ENCODE measurements at places on chromosomes 16 and 17.

- DNase-seq: no peak
Observed at GRCh38 chr17:43406676-43407645, 8.2 kb downstream of the ARL4D start.

DNA sequence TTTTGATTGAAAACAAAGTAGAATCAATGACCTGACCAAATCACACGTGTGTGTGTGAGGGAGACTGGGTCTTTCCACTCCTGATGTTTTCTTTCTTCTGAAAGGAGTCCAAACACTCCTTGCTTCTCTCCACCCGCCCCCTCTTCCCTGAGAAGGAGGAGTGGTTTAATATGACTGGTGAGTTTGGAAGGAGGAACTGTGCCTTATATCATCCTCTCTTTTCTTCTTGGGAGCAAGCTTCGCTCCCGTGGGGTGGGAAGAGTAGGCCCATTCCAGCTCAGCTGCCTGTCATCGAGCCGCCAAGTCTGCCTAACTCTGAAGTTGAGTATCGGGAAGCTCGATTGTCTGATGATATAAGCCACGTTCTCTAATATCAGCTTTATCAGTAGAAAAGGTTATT, 96.5 kb downstream of the YPEL2 start:
- no peak for DNase-seq

GRCh38 chr16:2039274-2040031, 8.2 kb downstream of the NTHL1 start:
- DNase-seq: no peak

- no peak for DNase-seq
Observed at GRCh38 chr16:71568551-71568950, 8.3 kb downstream of the TAT start.

- DNase-seq: no peak
Observed at GRCh38 chr16:47999595-47999994, 156.2 kb downstream of the ABCC12 start.

- DNase-seq: no peak
Observed at GRCh38 chr16:11094857-11095565, 150.6 kb downstream of the CLEC16A start.

DNA sequence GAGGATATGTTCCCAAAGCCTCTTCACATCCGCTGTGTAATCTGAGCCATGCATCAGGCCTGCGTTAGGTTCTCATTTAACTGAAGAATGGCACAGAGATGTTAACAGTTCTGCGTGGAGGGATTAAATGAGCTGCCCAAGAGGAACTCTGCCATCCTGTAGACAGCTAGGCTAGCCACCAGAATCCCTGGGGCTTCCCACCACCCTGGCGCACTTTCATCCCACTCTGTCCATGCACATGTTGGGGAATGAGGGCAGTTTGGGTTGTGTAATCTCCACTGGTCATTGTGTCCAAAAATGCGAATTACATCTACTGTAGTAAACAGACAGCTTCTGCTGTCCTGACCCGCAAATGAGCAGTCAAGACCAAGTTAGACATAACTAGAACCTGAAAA, 1.0 kb upstream of the GLG1 start:
- no peak for DNase-seq

GRCh38 chr16:22844416-22844815, 30.5 kb downstream of the HS3ST2 start:
- DNase-seq: no peak

GRCh38 chr16:9966569-9967157, 215.6 kb downstream of the GRIN2A start:
- no peak for DNase-seq

DNA sequence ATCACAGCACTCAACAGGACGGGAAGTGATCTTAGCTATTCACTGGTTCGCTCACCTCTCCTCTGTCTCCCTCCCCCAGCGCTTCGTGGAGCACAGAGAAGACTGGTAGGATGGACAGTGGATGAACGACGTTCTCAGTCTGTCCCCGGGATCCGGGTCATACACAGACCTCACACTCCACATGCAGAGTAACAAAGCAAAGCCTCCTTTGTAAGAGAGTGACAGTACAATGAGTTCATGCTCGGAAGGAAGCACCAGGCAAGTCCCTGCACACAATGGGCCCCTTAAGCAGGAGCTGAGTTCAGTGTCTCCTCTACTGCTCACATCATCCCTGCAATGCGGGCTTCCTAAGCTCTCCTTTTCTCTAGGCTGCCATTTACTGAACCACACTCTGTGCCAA, 356.9 kb downstream of the C16orf95 start:
- no peak for DNase-seq

DNA sequence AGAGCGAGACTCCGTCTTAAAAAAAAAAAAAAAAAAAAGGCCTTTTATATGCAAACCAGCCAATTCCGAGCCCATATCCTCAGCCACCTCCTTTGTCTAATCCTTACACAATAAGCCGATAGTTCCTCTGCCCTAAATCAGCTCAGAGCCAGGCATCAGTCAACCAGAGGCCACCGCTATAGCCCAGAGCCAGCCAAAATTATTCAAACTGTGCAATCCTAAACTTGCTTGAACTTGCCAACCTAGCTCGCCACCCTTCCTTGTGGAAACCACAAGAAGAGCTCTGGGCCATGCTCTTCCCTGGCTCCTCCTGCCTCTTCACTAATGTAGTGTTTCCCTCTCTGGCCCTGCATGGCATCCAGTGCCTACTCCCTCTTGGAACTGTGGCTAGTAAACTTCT, 17.7 kb downstream of the ITGAL start:
- no peak for DNase-seq

GRCh38 chr17:12646761-12647422, 18.8 kb upstream of the MYOCD start:
- no peak for DNase-seq

- DNase-seq: peak; percentile 54
Observed at GRCh38 chr16:66474750-66475199, 47.7 kb downstream of the BEAN1 start.

GRCh38 chr17:75346906-75347305, 57.7 kb upstream of the SLC25A19 start:
- DNase-seq: no peak

- DNase-seq: no peak
Observed at GRCh38 chr17:45293413-45294211, 23.2 kb downstream of the MAP3K14 start.

DNA sequence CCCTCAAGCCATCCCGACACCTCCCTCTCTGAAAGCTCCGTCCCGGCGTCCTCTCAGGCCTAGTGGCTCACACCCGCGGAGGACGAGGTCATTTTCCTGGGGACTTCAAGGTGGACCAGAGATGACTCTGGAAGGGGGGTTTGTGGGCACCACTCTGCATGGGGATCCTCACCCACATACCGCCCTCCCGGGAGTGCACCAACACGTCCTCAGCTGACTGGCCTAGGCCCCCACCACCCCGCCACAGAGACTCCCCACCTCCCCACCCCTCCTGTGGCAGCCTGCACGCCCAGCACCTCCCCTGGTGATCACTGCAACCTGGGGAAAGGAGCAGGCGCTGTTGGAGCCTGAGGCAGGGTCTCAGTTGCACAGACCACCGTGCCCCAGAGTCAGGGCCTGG, 2.4 kb upstream of the SOX8 start:
- DNase-seq: no peak

- no peak for DNase-seq
Observed at GRCh38 chr16:55043499-55043898, 112.8 kb downstream of the IRX5 start.

DNA sequence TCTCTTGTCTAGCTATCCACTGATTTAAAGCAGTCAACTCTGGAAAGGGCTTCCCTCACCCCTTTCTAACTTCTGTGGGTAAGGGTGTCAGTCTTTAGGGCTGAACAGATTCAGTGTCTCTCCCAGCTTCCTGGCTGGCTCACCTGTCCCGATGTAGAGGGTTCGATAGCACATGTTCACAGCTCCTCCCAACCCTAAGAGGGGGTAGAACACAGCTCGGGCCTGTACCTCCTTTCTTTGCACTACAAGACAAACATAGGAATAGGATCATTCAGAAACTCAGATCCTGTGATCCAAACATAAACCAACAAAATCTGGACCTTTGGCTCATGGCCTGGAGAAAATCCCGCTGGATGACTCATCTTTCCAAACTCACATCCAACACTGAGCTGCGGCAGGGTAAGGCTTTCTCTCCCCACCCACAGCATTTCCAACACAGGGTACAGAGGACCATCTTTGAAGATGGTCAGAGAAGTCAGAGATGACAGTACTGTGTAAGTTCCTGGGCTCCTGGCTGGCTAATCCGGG, 5.8 kb upstream of the DHRS13 start:
- DNase-seq: no peak

DNA sequence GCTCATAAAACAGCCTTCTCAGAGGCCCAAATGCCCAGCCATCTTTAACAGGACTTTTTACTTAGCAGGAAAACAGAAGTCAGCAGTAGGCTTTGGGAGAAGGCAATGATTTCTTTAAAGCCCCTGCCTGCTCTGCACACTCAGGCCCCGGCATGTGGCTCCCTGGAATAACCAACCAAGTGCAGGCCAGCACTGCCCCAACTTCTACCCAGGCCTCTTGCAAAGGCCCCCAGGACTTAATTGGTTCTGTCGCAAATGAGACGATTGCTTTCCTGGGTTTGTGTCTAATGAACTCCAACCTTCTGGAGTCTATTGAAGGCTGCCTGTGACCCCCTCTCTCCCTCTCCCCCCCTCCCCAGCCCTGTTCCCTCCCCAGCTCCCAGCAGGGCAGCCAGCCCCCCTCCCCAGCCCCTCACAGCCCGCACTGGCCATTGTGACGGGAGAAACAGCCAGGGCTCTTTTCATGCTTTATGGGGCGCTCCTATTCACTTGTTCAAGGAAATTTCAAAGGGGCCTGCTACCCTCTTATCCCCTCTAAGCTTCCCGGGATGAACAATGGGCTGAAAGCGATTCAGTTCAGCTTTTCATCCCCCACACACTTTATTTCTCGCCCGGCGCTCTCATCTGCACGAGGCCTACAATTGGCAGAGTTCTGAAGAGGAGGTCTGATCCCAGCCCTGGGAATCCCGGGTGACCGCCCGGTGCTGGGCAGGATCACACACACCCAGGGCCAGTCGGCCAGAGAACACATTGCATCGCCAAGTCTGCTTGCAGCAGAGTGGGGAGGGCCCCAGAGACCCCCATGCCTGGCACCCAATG, 15.5 kb downstream of the AXIN2 start:
- DNase-seq: no peak

DNA sequence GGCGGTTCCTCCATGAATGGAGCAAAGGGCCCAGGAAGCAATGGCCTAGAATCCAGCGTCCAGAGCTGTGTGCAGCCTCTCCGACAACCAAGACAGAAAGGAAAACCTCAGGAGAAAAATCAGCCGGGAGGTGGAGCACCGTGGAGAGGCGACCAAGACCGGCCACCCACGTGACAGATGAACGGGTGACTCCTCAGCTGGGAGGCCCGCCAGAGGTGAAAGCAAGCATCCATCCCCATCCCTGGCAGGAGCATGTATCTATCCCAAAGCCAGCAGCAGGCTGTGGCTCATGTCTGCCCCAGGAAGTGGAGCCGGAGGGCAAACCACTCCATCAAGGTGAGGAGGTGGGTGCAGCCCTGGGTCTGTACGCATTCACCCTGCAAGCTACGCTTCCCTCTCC, 52.1 kb downstream of the FOXL1 start:
- no peak for DNase-seq

- no peak for DNase-seq
Observed at GRCh38 chr17:12133183-12133582, 112.5 kb downstream of the MAP2K4 start.

DNA sequence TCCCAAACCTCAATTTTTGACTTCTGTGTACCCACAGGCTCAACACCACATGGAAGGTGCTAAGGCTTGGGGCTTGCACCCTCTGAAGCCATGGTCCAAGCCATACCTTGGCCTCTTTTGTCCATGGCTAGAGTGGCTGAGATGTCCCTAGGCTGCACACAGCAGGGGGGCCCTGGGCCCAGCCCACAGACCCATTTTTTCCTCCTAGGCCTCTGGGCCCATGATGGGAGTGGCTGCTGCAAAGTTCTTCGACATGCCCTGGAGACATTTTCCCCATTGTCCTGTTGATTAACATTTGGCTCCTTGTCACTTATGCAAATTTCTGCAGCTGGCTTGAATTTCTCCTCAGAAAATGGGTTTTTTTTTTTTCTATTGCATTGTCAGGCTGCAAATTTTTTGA, 47.0 kb downstream of the TBC1D26 start:
- no peak for DNase-seq

DNA sequence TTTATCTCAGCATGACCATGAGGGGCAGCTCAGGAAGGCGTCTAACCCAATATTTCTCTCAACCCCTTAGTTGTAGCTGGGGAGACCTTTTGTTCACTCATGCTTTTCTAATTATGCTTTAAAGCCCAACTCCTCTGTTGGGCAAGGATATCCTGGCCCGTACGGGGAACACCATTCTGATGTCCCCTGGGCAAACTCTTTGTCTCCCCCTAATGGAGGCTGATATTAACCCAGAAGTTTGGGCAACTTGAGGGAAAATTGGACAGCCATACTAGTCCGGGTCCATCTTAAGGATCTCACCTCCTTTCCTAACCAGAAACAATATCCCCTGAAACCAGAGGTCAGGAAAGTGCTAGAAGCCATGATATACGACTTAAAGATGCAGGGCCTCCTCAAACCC, 143.7 kb upstream of the COX10 start:
- DNase-seq: no peak

DNA sequence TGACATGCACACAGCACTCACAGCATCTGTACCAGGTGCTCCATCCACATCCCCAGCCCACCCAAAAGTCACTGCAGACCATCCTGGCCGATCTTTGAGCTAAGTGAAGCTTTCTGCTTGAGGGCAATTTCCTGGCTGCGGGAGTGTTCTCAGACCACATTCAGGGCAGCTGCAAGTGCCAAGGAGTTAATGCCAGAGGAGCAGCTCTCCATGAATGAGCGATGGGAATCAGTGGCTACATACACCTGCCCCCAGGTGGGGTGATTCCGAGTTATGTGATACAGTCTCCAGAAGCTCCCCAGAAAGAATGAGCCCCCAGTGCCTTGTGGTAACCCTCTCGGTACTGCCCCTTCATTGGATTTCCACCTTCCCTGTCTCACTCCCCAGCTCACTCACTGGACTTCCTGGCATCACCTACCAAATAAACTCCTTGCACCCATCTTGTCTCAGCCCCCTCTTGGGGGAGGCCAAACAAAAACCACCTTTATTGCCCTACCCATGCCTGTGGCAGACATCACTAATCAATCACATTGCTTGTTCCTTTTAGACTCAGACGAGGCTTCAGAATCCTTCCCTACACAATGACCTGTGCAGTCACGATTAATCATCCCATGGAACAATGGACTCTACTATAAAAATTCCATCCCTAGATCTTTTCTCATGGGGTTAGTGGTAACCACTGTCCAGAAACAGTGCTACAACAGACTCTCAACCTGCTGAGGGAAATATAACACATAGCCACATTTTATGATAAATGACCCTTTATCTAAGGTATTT, 121.1 kb downstream of the IRX5 start:
- no peak for DNase-seq

- DNase-seq: no peak
Observed at GRCh38 chr16:10883004-10883403, 6.0 kb downstream of the CIITA start.

- DNase-seq: no peak
Observed at GRCh38 chr17:6041246-6041645, 28.9 kb upstream of the WSCD1 start.

Data from stimulated activated CD8-positive, alpha-beta memory T cell treated with anti-CD3 and anti-CD28 coated beads, Interleukin-15, amount 100 ng/mL, for 4 hours (primary cell).